ENCODE measurements at places on chromosomes 2 and 18.

DNA sequence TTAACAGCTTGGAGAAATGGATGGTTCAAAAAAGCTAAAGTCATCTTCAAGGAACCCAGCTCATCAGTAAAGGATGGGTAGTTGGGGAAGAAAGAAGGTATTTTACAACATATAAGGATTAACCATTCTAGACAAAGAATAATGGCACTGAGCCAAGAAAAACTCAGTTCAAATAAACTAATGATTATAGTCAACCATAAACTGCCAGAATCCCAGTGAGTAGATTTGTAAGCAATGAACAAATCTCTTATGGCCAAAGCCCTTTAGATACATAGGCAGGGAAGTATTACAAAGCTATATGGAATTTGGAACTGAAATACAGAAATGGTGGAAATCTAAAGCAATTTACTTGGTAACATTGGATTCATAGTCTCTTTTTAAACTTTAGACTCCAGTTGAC is 92.4 kb upstream of the ZFP36L2 start:
- DNase-seq: peak; percentile 92

- DNase-seq: peak; percentile 100
Observed at GRCh38 chr2:176491172-176491904, 222.1 kb downstream of the MTX2 start.

DNA sequence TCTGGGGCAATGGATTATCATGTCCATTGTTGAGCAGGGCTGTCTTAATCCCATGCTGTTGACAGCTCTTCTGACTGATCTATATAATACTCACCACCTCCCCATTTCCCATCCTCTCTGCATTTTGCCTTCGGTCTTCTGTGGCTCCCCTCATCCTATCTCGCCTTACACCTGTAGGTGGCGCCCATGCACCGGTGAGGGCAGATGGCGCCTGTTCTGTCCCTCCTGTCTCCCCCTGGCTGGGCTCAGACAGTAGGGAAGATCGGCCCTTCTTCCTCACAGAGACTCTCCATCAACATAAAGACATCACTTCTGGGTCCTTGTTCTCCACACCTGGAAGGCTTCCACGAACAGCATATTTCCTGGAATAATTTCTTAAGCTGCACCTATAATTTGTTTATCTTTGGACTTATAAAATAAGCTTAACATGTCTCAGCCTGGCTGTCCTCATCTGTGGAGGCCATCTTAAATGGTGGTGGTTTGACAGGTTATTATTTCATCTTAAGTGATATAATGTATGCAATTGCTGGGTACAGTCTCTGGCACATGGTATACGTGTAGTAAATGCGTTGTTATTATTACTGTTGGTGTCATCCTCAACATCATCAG is 10.9 kb upstream of the CDH20 start:
- DNase-seq: peak; percentile 60

GRCh38 chr18:48732767-48733424 is 194.1 kb downstream of the CTIF start:
- DNase-seq: no peak

DNA sequence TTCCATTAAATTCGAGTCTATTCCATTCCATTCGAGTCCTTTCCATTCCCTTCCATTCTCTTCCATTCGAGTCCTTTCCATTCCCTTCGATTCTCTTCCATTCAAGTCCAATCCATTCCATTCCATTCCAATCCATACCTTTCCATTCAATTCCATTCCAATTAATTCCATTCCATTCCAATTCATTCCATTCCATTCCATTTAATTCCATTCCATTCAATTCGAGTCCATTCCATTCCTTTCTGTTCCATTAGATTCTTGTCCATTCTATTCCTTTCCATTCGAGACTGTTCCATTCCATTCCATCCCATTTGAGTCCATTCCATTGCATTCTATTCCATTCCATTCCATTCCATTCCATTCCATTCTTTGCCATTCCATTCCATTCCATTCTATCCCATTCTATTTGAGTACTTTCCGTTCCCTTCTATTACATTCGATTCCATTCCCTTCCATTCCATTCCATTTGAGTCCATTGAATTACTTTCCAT is 1130.0 kb downstream of the RPIA start:
- no peak for DNase-seq

GRCh38 chr2:64928813-64929212 is 60.4 kb upstream of the SLC1A4 start:
- DNase-seq: no peak

- peak; percentile 94 for DNase-seq
Observed at GRCh38 chr2:144015655-144016245, 504.2 kb downstream of the ZEB2 start.

DNA sequence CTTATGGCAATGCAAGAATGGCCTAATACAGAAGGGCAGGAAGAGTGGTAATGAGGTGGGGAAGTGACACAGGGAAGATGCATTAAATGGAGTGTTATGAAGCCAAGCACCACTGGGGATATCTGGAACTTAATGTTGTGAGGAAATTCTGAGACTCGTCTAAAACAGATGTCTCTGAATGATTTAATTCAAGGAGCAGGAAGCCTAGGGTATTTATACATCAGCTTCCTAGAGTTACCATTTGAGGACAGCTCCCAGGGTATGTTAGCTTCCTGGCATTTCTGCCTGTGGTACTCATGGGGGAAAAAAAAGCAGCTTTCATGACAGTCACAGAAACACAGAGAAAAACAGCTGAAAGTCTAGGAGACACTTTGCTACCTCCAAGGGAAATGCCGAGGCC is 989.5 kb downstream of the CBLN2 start:
- no peak for DNase-seq

DNA sequence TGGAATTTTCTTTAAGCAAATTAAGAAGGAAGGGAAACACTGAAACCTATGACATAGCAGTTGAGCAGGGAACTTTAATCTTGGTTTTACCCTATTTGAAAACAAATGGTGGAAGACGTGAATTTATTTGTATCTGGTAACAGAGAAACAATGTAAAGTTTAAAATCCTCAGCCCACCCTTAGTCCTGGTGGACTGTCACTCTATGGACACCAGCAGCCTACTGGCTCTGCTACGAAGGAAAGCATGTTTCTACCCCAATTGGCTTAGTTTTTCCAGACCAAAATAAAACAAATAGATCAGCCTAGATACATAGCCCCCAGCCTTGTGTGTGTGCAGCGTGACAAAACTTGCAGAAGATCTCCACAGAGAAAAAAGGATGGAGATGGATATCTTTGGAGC is 7.4 kb downstream of the ZEB2 start:
- DNase-seq: no peak

DNA sequence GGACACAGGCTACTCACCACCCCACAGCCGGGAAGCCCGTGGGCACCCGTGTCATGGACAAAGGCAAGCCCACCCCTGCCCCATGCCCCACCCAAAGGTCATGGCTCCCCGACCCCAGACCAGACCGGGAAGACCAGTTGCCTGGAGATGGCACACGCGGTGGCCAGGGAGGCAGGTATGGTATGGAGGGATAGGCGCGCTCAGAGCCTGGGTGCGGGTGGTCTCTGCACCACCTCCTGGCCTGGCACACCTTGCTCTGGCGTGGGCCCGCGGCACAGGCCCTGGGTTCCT is 51.2 kb downstream of the BIN1 start:
- no peak for DNase-seq

DNA sequence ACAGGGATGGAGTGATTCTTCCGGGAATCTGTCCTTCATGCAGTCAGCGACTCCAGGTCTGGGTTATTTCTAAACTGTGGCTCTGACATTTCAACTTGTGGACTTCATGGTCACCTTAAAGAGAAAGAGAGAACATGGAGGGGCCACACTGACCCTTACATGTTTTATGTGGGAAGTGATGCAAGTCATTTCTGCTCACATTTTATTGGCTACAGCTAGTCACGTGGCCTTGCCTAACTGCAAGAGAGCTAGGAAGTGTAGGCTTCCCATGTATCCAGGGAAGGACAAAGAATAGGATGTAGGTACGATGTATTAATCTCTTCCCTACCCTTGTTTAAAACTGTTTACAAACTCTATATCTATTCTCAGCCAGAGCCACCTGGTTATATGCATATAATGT is 30.3 kb upstream of the AFTPH start:
- no peak for DNase-seq

DNA sequence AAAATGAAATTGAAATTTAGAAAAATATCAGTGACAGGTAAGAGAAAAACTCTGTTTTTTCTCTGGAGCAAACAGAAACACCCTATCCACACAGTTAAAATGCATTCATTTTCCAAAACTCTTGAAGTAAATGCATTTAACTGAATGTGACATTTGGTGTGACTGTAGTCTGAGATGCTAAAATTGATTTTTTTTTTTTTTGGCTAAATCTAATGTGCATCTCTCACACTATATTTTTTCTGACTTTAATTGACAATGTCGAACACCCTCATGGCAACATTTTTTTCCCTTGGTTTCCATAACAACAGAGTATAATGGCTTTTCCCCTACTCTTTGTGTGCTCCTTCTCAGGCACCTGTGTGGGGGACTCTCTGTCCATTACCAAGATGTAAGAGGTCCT is 366.4 kb downstream of the XIRP2 start:
- no peak for DNase-seq

GRCh38 chr2:126344493-126344892 is 311.5 kb upstream of the GYPC start:
- no peak for DNase-seq

- peak; percentile 63 for DNase-seq
Observed at GRCh38 chr2:230627806-230628724, 84.6 kb upstream of the CAB39 start.

DNA sequence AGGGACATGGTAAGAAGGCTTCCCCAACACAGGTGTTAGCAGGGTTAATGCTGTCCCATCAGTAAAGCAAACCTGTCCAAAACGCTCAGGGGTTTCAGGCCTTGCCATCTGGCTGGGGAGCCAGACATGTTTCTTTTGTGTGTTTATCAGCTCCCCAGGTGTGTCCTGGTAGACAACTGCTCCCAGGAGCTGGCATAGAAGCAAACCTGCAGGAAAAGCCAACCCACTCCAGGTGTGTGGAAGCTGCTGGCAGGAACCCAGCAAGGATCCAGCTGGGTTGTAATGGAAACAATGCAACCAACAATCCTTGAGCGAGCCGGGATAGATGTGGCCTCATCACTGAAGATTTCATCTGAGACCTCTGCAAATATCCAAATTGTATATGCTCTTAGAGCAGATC is 123.1 kb downstream of the RAB3GAP1 start:
- no peak for DNase-seq

- DNase-seq: no peak
Observed at GRCh38 chr2:40535972-40536371, 84.1 kb upstream of the SLC8A1 start.

DNA sequence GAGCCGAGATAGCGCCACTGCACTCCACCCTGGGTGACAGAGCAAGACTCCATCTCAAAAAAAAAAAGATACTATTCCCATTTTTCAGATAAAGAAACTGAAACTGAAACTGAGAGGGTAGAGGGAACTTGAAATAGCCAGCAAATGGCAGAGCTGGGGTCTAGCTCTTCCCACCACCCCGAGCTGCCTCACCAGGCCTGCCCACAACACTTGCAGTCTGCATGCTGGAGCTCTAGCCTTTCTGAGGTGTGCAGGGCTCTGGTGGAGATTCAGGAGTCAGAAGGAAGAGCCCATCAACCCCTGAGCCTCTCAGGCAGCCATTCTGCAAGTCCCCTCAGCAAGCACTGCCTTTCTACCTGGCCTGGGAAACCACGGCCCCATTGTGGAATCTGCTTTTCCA is 14.3 kb downstream of the EDAR start:
- no peak for DNase-seq

DNA sequence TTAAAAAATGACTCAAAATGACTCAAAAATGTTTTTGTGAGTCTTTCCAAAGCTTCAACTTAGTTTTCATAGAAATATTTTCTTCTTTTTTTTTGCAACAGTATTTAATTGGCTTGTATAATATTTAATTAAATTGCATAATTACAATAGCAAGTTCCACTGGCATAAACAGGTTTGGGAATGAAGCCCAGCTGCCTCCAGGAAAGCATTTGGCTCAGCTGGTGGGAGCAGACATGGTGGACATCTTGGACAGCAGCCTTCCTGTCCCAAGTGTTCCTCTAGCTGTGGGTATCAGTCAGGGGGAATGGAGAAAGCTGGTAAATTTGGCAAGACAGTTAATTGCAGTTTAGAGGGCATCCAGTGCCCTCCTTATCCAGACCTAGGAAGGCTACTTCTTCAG is 213.4 kb downstream of the ZBTB7C start:
- DNase-seq: no peak

DNA sequence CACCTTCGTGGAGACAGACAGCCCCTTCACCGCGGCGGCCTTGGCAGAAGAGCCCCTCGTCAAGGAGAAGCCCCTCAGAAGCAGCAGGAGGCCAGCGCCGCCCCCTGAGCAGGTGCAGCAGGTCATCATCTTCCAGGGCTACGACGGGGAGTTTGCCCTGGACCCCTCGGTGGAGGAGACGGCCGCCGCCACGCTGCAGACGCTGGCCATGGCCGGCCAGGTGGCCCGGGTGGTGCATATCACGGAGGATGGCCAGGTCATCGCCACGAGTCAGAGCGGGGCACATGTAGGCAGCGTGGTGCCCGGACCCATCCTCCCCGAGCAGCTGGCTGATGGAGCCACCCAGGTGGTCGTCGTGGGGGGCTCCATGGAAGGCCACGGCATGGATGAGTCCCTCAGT is 145.7 kb downstream of the PTGR3 start:
- no peak for DNase-seq

- no peak for DNase-seq
Observed at GRCh38 chr18:23595591-23595990, 9.3 kb upstream of the NPC1 start.

DNA sequence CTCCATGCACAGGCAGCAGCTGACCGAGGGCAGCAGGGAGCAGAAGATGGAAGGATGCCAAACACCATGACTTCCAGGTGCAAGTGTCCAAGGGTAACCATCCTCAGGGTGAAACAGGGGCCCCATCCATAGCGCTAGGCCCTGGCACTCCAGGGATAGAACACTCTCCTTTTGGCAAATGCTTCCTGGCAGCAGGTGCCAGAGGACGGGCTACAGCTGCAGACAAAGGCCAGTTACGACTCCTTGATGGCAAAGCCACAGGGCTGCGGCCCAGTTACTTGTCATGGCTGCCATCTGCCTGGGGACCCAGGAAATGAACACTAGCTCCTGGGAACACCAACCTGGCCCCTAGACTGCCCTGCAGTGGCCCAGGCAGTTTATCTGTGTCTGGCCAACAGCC is 178.8 kb downstream of the TMEM163 start:
- DNase-seq: no peak

DNA sequence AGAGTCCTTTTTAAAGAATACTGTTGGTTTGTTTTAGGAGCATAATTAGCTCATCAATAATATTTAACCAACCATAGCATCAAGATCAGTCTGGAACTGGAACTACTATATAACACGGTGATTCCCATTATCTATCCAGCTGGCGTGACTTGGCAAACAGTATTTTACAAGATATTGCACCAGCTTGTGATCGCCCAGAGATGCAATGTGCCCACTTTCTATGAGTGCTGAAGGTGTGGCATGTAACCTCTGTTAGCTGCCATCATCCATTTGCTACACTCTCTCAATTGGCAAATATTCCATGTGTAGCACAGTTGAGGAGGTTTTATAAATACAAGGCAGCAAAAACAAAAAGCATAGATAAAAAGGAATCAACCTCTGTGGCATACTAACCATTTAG is 64.9 kb downstream of the FIGN start:
- DNase-seq: no peak

Measured in fibroblast of skin of right quadriceps (primary cell).